Stimulated activated CD4-positive, alpha-beta T cell treated with anti-CD3 and anti-CD28 coated beads, Interleukin-1b, Interleukin-23, amount 100 ng/mL, for 48 hours (primary cell): ENCODE measurements at places on chromosomes 12 and 14.

DNA sequence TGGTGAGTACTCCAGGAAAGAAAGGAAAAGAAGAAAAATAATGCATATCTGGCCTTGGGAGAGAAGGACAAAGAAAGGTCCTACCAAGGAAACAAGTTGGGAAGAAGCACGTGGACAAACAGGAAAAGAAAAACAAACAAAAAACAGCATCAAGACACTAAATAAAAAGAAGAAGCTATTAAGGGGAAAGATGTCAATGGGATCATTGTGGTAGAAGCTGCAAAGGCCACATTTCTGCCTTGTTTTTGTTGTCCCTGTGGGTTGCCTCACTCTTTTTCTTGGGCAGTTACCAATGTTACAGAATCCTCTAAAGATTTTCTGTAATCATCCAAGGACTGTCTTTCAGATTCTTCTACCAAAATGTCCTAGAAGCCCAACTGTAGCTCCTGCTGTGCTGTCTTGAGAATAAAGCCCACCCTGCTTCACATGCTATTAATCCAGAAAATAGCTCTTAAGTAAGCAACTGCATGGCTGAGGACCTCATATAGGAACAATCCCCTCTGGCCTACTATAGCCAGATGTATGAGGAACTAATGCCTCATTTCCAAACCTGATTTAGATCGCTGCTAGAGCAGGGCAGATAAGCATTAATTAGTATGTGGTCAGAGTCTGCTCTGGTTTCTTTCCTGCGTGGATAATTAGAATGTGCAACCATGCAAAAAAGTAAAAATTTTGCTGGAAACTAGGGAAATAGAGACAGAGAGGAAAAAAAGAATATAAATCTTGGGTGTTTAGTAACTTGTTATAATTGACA, 10.2 kb upstream of the CPNE8 start:
- DNase-seq: no peak

DNA sequence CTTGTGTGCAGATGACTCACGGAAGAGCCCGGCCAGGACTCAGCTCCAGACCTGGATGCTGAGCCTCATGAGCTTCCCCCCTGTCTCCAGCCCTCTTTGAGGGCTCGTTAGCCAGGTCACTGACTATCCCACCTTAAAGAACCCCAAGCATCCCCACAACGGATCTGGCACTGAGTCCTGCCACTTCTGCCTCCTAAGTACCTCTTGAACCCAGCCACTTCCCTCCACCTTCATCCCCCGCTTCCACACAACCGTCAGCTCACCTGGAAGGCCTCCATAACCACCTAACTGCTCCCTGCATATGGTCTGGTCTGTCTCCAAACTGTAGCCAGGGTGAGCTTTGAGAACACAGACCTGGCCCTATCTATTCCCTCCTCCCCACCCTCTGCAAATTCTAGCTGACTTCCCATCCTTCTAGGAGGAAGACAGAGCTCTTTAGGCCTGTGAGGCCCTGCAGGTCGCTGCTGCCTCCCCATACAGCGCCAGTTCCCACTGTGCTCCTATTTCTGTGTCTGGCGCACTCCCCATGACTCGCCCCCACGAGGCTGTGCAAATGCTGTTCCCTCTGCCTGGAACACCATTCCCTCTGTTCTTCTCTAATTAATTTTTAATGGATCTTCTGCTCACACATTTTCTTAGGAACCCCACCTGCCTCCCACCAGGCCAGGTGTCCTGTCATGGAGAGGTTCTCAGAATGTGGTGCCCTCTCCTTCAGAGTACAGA, 2.9 kb upstream of the HSP90AA1 start:
- DNase-seq: no peak

DNA sequence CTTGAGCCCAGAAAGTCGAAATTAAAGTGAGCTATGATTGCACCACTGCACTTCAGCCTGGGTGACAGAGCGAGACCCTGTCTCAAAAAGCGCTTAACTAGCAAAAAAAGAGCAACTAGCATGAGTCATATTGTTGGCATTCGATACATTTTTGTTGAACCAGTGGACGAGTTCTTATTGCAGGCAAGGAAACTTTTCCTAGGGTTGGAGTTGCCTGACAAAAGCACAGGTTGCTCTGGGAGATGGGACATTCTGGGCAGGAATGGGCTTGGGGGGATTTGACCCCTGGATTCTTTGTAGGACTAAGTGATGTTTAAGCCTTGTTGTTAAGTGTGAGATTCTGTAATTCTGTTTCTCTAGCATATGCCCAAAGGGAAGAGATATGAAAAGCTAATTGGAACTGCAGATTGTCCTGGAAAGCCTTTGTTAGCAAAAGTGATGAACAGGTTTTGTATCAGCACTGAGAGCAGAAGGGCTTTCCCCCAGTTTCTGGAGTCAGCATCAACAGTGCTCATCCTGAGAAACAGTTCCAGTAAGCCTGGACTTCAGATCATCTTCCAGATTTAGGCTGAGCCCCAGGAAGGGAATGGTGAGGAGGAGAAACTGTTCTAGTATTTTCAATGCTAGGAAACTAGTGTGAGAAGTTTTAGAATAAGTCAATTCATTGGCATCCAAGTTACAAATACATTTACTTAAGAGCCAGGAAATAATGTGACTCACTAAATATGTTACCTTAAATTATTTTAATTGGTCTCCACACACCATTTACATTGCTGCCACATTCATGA, 123.1 kb downstream of the SRGAP1 start:
- DNase-seq: no peak

GRCh38 chr14:71372411-71372838, 465.2 kb downstream of the PCNX1 start:
- DNase-seq: no peak

DNA sequence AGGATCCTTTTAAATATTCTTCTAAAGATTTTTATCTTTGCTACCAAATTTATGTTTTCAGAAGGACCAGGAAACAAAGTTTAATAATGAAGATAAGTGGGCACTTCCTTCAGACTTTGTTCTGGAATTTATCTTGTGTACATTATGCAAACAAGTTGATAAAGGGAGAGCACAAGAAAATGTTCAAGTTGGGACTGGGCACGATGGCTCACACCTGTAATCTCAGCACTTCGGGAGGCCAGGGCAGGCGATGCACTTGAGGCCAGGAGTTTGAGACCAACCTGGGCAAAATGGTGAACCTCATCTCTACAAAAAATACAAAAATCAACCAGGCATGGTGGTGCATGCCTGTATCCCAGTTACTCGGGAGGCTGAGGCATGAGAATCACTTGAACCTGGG, 4.6 kb downstream of the PLBD1 start:
- DNase-seq: no peak

DNA sequence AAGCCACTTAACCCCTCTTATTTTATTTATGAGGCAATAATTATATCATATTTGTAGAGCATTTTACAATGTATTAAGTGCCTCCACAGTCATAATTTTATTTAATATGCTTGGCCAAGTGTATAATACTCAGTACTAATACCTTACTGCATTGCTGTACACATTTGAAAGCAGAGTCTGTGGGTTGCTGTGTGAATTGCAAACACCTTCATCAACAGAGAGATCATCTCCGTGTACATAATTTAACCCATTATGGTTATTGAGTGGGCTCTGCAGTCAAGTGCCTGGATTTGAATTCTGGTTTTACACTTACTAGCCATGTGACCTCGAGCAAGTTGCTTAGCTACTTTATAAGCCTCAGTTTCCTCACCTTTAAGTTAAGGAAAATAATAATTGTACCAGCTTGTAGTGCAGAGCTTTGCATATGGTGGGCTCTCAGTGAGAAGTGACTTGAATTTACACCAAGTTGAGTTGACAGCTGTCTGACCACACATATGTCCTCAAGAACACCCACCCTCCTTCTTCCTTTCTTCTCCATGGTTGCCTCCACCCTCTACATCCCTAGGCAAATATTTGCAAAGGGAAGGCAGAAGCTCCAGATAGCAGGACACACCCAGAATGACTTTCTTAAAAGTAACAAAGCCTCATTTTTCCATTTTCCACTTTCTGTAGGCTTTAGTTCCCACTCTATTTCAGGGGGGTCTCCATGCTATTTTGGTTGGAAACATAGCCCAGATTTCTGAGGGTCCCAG, 12.3 kb downstream of the CRACR2A start:
- no peak for DNase-seq

- no peak for DNase-seq
Measured at GRCh38 chr12:121388421-121388981, 11.4 kb upstream of the RNF34 start.

GRCh38 chr12:27667540-27667939, 28.7 kb upstream of the REP15 start:
- DNase-seq: no peak

GRCh38 chr14:104446611-104447010, 133.0 kb upstream of the C14orf180 start:
- no peak for DNase-seq

DNA sequence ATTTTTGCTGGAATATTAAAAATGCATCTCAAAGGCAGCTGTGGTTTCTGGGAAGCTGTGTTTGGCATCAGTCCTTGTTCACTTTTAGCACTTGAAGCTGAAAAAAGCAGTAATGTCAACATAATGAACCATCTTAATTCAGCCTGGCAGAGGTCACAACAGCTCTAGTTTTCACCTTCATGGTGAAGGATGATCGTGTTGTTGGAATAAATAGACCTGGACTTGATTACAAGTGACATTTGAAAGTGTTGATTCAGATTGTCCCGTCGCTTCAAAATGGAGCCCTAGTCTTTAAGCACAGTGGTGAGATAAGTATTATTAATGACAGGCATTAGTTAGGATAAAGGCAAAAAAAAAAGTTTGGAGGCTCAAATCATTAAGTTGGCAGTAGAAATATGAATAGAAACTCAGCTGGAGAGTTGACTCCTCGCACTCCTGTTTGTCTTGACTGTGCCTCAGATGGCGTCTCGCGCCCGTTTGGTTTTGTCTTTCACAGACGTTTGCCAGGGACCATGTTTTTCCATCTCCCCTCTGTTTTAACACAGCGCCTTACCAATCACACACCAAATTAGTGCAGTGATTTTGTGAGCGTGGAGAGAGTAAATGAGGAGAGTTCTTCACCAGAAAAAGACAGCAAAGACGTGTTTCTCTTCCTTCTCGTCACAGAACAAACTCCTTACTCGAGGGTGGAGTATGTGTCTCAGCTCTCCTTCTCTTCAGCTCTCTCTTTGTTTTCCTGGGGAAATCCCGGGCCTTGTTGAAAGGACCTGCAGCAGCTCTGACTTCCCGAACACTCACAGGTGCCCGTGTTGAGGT, 53.4 kb upstream of the MMP17 start:
- DNase-seq: no peak

DNA sequence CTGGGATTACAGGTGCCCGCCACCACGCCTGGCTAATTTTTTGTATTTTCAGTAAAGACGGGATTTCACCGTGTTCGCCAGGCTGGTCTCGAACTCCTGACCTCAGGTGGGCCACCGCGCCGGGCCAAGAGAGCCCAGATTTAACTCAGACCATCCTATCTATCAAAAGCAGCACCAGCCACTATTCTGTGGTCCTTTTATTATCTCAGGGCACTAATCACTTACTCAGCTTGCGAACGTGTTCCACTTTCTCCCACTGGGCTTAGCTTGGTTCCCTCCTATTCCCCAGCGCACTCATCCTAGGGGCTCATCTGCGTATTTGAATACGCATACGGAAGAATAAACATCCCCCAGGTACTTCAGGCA, 16.2 kb upstream of the AACS start:
- no peak for DNase-seq

DNA sequence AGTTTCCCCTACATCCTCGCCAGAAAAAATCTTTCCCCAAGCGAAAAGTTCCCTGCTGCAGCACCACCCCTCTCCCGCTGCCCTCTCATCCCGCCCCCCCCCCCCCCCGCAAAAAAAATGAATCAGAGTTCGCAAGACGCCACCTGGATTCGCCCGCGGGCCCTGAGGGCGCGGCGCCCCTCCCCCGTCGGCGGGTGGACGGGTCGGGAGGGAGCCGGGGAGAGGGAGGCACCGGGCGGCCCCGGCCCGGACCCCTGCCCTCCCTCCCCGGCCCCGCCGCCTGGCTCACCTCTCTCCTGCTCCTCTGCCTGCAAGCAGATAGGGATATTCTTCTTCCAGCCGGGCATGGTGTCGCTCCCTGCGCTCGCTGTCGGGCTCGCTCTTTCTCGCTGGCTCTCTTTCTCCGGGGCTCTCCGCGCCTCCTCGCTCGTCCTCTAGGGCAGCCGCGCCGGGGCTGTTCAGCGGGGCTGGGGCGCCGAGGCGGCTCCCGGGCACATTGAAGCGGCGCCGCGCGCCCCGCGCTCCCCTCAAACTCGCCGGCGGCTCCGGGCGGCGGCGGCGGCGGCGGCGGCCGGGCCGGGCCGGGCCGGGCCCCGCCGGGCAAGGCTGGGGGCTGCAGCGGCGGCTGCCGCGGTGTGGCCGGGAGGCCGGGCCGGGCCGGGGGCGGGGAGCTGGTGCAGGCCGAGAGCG, 200.3 kb upstream of the CAND1 start:
- DNase-seq: peak; percentile 36

- DNase-seq: no peak
Measured at GRCh38 chr14:95964901-95965300, 74.3 kb upstream of the C14orf132 start.

DNA sequence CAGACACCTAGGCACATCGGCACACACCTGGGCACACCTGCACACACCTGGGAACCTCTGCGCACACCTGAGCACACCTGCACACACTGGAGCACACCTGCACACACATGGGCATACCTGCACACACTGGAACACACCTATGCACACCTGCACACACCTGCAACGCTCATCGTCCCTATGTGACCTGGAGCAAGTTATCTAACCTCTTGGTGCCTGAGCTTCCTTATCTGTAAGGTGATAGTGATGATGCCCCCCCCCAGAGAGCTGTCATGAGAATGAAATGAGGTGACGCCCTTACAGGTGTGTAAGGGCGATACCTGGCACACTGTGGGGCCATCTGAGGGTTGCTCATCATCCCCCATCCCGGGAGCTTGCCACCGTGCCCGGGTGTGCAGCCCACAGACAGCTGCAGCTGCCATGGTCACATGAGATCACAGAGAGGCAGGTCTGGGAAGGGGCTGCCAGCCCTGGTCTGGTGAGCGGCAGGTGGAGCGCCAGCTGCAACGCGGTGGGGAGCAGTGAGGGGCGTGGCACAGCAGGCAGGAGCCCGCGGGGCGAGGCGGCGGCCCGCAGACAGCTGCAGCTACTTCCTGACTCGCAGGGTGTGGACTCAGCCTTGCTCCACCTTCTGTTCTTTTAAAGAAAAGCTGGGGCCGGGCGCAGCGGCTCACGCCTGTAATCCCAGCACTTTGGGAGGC, 59.9 kb upstream of the FBRSL1 start:
- DNase-seq: peak; percentile 30

GRCh38 chr14:40280652-40281051, 848.4 kb upstream of the FBXO33 start:
- no peak for DNase-seq

GRCh38 chr12:56546680-56547079, 25.1 kb downstream of the RBMS2 start:
- DNase-seq: no peak

- DNase-seq: no peak
Measured at GRCh38 chr14:105267820-105268548, 19.7 kb downstream of the BTBD6 start.

- DNase-seq: no peak
Measured at GRCh38 chr12:33546004-33546403, 106.4 kb upstream of the SYT10 start.

DNA sequence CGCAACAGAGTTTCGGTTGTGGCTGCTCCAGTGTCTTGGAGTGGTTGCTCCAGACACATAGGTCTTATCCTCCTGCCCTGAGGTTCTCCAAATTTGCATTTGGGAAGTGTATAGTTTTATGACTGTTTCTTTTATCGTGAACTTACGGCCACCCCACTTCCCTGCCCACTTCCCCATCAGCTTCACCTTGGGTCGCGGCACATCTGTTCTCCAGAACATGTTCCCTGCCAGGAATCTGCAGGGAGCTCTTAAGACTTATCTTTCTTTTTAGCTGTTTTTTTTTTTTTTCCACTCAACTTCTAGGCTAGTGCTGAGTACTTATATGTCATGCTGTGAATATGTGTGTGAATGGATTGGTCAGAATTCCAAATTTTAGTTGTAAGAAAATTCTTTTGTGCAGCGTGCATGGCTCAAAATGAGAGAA, 75.4 kb downstream of the ETV6 start:
- no peak for DNase-seq
